ENCODE measurements at places on chromosomes 12 and 14. TPM values are rescaled to one million over a fixed set of nuclear protein-coding genes. Genes with fewer than 3 reads are reported as not detected.

CMA1 gene
- total RNA-seq = 3.3 TPM

CLEC4E gene
- 1.9 TPM for total RNA-seq

COQ5 gene
- total RNA-seq = 27.2 TPM

BEGAIN gene
- 0.68 TPM for total RNA-seq

GRCh38 chr14:64463195-64463594, 2.1 kb upstream of the AKAP5 start:
- no peaks in the 10 kb centered on the region for H3K27me3 ChIP-seq
- no peak overlapping the region for H3K4me3 ChIP-seq
- DNase-seq = no peak
- H3K4me1 ChIP-seq = peaks cover 12% of the 10 kb centered on the region
- no peaks in the 10 kb centered on the region for H3K36me3 ChIP-seq

DNA sequence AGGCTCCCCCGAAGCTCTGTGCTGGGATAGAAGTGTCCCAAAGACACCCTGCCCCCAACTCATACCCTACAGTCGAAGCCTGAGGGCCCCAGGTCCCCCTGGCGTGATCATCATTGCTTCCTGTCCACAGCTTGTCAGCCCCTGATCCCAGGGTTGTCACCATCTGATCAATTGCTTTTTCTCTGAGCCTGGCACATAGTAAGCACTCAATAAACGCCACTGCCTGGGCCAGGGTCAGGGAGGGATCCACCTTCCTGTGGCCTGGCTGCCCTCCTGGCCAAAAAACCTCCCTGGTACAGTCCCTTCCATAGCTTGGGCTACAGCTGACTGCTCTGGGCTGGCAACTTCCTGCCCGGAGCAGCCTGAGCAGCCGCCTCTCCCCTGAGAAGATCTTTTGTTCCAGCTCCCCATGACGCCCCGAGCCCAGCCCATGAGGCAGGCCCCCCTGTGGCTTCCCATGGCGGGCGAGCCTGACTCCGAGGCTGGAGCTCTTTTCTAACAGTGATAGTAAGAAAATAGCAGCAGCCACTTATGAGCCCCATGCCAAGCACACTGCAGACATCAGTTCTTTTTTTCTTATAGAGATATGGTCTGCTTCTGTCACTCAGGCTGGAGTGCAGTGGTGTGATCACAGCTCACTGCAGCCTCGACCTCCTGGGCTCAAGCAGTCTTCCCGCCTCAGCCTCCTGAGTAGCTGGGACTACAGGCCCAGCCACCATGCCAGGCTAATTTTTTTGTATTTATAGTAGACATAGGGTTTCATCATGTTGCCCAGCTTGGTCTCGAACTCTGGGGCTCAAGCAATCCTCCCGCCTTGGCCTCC, 6.5 kb downstream of the SH2B3 start:
- peak overlapping the region; percentile 49 for H3K27ac ChIP-seq
- H3K4me3 ChIP-seq = no peak overlapping the region
- H3K27me3 ChIP-seq = no peaks in the 10 kb centered on the region
- DNase-seq = no peak
- peaks cover 69% of the 10 kb centered on the region for H3K4me1 ChIP-seq

DNA sequence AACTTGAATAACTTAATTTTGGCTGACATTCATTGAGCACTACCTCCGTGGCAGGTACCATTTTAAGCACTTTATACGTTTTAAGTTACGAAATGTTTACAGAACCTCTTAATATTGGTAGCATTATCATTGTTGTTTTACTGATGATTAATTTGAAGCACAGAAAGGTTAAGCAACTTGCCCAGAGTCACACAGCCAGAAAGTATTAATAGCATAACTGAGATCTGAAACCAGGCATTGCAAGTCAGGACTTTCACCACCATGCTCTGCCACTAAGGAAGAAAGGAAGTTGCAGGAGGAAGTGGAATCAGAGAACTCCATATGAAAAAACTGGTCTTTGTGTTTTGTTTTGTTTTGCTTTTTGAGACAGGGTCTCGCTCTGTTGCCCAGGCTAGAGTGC, 28.2 kb upstream of the BCAT1 start:
- peaks cover 10% of the 10 kb centered on the region for H3K4me1 ChIP-seq
- H3K36me3 ChIP-seq = no peaks in the 10 kb centered on the region
- no peak for DNase-seq
- H3K27ac ChIP-seq = no peak overlapping the region
- H3K4me3 ChIP-seq = no peak overlapping the region

FAM186B gene
- total RNA-seq = 0.54 TPM

DNA sequence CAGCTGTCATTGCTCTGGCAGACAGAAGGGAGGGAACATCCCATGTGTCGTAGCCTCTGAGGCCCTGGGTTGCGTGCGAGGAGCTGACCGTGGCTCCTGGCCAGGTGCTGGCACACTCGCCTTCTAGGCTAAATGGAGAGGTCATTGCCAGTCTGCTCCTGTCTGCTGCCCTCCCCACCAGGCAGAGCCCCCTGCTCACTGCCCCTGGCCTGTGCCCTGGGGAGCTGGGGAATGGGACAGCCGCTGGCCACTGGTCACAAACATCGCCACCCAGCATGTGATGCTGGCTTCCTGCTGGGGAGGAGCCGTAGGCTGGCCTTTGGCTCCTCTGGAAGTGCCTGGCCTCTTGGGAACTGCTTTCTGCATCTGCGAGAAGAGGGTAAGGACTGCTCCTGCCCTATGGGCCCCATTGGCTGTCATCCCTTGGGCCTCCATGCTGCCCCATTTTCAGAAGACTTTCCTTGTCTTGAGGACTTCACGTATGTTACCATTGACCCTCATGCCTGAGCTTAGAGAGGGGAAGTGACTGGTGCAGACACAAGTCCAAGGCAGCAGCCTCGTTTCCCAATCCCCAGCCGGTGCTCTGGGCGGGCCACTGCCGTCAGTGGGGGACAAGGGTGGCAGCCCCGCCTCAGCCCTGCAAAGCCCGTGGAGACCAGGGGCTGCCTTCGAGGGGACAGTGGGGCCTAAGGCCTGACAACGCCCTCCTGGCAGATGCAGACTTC, 2.0 kb upstream of the TNFAIP2 start:
- peaks cover 59% of the 10 kb centered on the region for H3K4me1 ChIP-seq
- peak overlapping the region; percentile 61 for H3K4me3 ChIP-seq
- no peaks in the 10 kb centered on the region for H3K36me3 ChIP-seq
- H3K27ac ChIP-seq = peak overlapping the region; percentile 87
- peaks cover 22% of the 10 kb centered on the region for H3K27me3 ChIP-seq
- peak; percentile 91 for DNase-seq

GRCh38 chr14:83864106-83864505, 1665.8 kb upstream of the FLRT2 start:
- no peak for DNase-seq
- no peaks in the 10 kb centered on the region for H3K36me3 ChIP-seq
- no peaks in the 10 kb centered on the region for H3K4me1 ChIP-seq
- no peak overlapping the region for H3K27ac ChIP-seq

DNA sequence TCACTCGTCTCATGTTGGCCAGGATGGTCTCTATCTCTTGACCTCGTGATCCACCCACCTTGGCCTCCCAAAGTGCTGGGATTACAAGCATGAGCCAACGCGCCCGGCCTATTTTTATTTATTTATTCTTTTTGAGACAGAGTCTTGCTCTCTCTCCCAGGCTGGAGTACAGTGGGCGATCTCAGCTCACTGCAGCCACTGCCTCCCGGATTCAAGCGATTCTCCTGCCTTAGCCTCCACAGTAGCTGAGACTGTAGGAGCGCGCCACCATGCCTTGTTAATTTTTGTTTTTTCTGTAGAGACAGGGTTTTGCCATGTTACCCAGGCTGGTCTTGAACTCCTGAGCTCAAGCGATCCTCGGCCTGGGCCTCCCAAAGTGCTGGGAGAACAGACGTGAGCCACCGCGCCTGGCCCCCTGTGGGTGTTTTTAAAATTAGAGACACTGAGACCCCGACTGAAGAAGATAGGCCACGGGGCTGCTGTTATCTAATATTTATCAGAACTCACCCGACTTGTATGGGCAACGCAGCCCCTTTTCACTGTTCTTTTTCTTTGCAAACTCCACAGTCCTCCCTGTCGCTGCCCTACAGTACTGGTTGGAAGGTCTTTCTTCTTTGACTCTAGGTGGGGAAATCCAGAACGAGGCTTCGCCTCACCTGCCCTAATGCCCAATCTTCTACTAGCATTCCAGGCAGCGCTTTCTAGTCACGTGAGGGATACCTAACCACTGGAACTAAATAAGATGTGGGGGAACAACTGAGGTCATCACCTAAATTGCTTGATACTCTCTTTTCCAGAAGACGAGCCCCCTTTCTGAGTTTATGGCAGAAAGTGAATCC, 1.4 kb upstream of the GABARAPL1 start:
- no peaks in the 10 kb centered on the region for H3K36me3 ChIP-seq
- no peak overlapping the region for H3K4me3 ChIP-seq
- H3K4me1 ChIP-seq = no peaks in the 10 kb centered on the region
- peak; percentile 69 for DNase-seq
- H3K27ac ChIP-seq = peak overlapping the region; percentile 100

DEPDC4 gene
- total RNA-seq = 0.82 TPM

DNA sequence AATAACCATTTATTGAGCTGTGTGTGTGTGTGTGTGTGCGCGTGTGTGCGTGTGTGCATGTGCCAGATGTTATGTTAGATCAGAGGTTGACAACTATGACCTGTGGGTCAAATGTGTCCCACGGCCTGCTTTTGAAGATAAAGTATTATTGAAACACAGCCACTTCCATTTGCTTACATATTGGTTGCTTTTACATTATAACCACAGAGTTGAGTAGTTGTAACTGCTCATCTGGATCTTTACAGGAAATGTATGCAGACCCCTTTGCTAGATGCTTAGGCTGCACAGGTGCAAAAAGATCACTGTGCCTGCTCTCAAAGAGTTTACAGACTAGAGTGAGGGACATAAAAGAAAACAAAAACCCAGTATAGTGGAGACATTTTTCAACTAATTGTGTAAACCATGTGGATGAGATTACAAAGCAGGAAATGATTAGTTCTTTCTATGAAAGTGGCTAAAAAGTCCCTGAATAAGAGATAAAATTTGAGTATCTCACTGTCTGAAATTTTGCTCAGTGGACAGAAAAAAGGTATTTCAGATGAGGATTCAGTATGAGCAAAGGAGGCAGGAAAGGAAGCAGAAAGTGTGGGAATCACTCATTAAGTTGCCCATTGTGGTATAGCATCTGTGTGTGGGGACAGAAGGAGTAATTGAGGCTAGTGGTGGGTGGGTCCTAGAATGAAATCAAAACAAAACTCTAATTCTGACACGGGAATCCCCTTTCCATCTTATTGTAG, 188.4 kb downstream of the PAH start:
- H3K4me3 ChIP-seq = no peak overlapping the region
- H3K36me3 ChIP-seq = no peaks in the 10 kb centered on the region
- H3K27me3 ChIP-seq = no peaks in the 10 kb centered on the region
- no peaks in the 10 kb centered on the region for H3K4me1 ChIP-seq
- no peak for DNase-seq
- no peak overlapping the region for H3K27ac ChIP-seq

EFCAB11 gene
- total RNA-seq = 8.9 TPM

ENO2 gene
- total RNA-seq = 34.1 TPM

HOXC10 gene
- not detected for total RNA-seq

- H3K36me3 ChIP-seq = no peaks in the 10 kb centered on the region
- H3K4me3 ChIP-seq = no peak overlapping the region
- H3K27me3 ChIP-seq = no peaks in the 10 kb centered on the region
- H3K27ac ChIP-seq = no peak overlapping the region
- DNase-seq = no peak
These were observed 18.8 kb upstream of the PIK3C2G start for GRCh38 chr12:18242380-18243089.

DIO3 gene
- 4.3 TPM for total RNA-seq

GRCh38 chr14:104091061-104091926, 5.8 kb downstream of the ASPG start:
- H3K36me3 ChIP-seq = no peaks in the 10 kb centered on the region
- DNase-seq = no peak
- H3K27ac ChIP-seq = no peak overlapping the region
- H3K4me1 ChIP-seq = no peaks in the 10 kb centered on the region
- peaks cover 23% of the 10 kb centered on the region for H3K27me3 ChIP-seq

SDR9C7 gene
- 0.55 TPM for total RNA-seq

TAS2R14 gene
- total RNA-seq = 6.8 TPM

RDH11 gene
- total RNA-seq = 34.9 TPM

GPRC5D gene
- total RNA-seq = not detected

- peak overlapping the region; percentile 95 for H3K27ac ChIP-seq
- no peak for DNase-seq
- H3K4me1 ChIP-seq = no peaks in the 10 kb centered on the region
- no peaks in the 10 kb centered on the region for H3K27me3 ChIP-seq
- H3K36me3 ChIP-seq = no peaks in the 10 kb centered on the region
- H3K4me3 ChIP-seq = peak overlapping the region; percentile 79
These were observed 1.6 kb downstream of the MLEC start for GRCh38 chr12:120688527-120689071.

GRCh38 chr12:24695657-24696329, 253.1 kb downstream of the BCAT1 start:
- H3K27me3 ChIP-seq = no peaks in the 10 kb centered on the region
- no peaks in the 10 kb centered on the region for H3K4me1 ChIP-seq
- no peak overlapping the region for H3K4me3 ChIP-seq
- no peak for DNase-seq
- no peak overlapping the region for H3K27ac ChIP-seq

SUDS3 gene
- 54.2 TPM for total RNA-seq

GRCh38 chr14:85471744-85472143, 58.2 kb upstream of the FLRT2 start:
- H3K4me3 ChIP-seq = no peak overlapping the region
- no peaks in the 10 kb centered on the region for H3K36me3 ChIP-seq
- H3K27me3 ChIP-seq = no peaks in the 10 kb centered on the region
- peaks cover 2% of the 10 kb centered on the region for H3K4me1 ChIP-seq
- DNase-seq = no peak

DNA sequence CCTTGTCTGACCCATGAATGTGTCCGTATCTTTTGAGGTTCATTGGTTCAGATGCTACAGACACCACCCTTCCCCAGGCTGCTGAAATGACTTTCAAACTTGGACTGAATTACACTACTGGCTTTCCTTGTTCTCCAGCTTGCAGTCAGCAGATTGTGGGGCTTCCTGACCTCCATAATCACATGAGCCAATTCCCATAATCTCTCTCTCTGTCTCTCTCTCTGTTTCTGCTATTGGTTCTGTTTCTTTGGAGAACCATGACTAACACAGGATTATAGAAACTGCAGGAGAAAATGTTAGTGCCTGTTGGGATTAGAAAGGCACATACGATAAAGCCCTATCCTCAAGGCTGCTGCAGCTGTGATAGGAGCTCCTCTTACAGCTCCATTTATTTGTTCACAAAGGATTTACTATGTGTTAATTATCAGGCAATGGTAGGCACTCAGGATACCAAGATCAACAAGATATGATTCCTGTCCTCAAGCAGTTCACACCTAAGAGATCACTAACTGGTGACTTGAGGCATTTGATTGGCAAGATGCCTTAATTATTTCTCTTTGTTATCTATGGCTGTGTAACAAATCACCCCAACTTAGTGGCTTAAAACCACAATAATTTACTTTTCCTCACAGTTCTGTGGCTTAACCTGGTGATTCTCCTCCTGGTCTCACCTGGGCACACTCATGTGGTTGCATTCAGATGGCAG, 10.2 kb upstream of the NYNRIN start:
- H3K27ac ChIP-seq = no peak overlapping the region
- H3K4me3 ChIP-seq = no peak overlapping the region
- no peak for DNase-seq
- H3K4me1 ChIP-seq = no peaks in the 10 kb centered on the region

- no peaks in the 10 kb centered on the region for H3K36me3 ChIP-seq
- H3K4me1 ChIP-seq = peaks cover 4% of the 10 kb centered on the region
- no peaks in the 10 kb centered on the region for H3K27me3 ChIP-seq
- no peak for DNase-seq
- no peak overlapping the region for H3K4me3 ChIP-seq
These were observed 11.4 kb upstream of the NCOR2 start for GRCh38 chr12:124578854-124579253.

GRCh38 chr12:32365473-32366064, 33.8 kb upstream of the FGD4 start:
- H3K4me1 ChIP-seq = no peaks in the 10 kb centered on the region
- H3K27ac ChIP-seq = no peak overlapping the region
- no peak overlapping the region for H3K4me3 ChIP-seq
- no peaks in the 10 kb centered on the region for H3K27me3 ChIP-seq
- DNase-seq = no peak
- H3K36me3 ChIP-seq = no peaks in the 10 kb centered on the region
